ENCODE measurements at places on chromosomes 1 and 21. TPM values are rescaled to one million over a fixed set of nuclear protein-coding genes. Genes with fewer than 3 reads are reported as not detected.

Gene ALX3
- not detected for total RNA-seq

Gene APCS
- not detected for total RNA-seq

Gene AMIGO1
- total RNA-seq: 9.4 TPM

Gene C4BPA
- total RNA-seq: not detected

Gene ELAPOR1
- 0.33 TPM for total RNA-seq

Gene PDZK1
- total RNA-seq: not detected

Gene CFHR1
- not detected for total RNA-seq

Gene CD1B
- total RNA-seq: not detected

All from sigmoid colon (tissue), 7 donors.